Uterus (tissue), 4 donors: ENCODE measurements at places on chromosomes 3 and 15.

DNA sequence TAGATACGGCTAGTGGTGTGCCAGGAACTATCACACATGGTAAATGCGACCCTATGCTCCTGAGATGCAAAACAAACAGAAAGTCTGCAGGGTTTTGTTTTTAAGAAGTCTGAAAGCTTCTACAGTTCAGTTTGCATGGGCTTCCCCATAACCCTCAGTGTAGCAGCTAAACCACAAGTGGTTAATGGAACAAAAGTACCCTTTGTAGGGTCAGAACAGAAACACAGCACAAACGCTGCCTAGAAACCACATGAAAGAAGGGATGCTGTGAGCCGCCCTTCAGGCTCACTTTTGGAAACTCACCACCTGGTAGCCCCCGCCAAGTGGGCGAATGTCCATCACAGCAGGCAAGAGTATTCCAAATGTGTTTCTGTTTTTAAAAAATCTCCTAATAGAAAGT lies 46.2 kb downstream of the CTDSPL start:
- DNase-seq, result no peak

DNA sequence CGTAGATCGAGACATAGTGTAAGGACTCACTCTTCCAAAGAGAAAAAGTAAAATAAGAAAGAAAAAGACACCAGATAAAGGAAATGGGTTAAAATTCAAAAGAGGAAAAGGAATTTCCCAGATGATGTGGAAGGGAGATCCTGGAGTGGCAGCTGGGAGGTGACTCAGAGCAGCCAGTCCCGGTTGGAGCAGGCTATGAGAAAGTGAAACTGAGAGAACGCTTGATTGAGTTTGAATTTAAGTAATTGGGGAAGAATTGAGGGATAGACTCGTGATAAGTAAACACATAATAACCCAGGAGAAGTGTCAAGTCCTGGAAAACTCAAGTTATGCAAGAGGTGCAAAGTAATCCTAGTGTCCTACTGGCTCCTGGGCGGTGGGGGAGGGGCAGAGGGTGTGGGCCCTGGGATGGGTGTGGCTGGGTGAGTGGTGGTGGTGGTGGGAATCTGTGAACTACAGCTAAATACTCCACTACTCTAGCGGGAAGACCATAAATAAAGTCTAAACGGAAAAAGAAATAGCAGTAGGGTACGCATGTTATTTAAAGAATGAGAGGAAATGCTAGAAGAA lies 1.2 kb downstream of the PRR20G start:
- no peak for DNase-seq

DNA sequence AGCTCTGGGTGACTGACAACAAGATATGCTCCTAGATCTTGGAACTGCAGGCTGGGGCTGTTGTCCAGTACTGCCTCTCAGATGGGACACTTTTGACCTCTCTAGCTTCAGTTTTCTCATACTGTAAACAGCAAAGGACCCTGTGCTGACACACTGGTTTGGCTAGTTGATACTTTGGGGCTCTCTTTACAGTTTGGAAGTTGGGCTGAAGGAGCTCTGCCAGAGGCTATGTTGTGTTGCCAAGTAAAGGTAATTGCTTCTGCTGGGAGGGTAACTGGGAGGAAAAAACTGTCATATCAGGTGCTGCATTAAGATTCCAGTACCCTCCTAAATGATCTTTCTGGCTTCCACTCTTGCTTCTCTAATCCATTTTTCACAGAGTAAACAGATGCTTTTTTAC lies 54.0 kb downstream of the ISL2 start:
- DNase-seq, result no peak

DNA sequence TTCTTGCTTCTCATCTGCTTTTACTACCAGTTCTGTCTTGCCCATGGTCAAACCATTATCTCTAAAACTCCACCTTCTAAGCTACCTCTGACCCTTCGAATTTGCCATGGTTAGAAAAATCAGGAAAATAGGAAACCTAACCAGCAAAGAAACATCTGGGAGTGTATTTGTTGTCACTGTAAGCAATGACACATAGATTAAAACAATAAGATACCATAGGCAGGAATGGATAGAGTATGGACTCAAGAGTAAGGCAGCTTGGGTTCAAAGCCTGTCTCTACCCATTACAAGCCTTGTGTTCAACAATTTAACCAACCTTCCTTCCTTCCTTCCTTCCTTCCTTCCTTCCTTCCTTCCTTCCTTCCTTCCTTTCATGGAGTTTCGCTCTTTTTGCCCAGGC lies 34.9 kb downstream of the CRTC3 start:
- no peak for DNase-seq

DNA sequence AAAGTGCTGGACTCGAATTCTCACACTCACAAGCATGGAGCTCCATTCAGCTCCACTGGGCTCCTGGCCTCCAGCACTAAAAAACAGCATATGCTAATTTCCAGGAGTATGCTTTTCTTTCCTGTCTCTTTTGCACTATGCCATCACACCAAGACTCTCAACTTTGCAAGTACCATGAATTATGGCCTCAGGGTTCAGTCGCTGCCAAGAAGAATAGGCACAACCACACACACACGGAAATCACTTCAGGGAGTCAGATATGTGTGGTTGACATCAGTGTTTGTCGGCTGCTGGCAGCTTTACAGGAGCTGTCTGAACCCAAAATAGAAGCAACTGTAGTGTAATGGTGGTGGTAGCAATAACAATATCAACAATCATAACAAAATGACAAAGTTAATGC lies 305.0 kb upstream of the SLCO3A1 start:
- no peak for DNase-seq

- DNase-seq, result no peak
Measured at GRCh38 chr3:186605078-186605477, 7.8 kb upstream of the AHSG start.

- no peak for DNase-seq
Measured at GRCh38 chr15:33871980-33872379, 96.3 kb upstream of the CHRM5 start.

GRCh38 chr3:120470870-120471269 lies 20.1 kb upstream of the FSTL1 start:
- DNase-seq, result peak; percentile 54

DNA sequence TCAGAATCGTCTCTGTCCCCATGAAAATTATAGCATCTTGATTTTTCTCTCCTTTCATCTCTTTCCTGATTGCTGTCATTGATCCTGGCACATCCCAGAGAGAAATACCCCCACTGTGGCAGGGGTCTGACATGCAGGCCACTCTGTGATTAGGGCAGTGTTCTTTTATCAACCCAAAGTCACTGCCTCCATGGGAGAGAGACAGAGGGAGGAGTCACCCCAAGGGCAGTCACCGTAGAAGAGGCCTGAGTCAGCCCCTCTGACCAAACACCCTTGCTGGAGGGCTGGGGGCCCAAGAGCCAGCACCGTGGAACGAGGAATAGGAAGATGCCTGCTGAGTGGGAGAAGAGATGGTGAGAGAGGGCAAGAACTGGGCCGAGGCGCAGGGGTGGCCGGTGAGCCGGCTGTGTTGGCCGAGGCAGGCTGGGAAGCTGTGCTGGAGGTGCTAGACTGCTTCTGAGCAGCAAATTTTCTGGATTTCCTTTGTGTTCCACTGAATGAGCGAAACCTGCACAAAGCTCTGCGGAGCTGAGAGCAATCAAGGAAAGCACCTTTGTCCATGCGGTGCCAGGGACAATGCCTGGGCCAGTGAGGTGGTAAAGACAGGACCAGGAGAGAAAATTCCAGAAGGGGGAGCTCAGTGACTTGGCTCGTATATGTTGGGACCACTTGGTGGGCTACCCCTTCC lies 103.8 kb downstream of the ADCY5 start:
- no peak for DNase-seq
